Vagina (tissue), 2 donors: ENCODE measurements at places on chromosomes 1 and 21.
A peak's percentile ranks its signal among the peaks of the same experiment; 100 is the strongest.

DNA sequence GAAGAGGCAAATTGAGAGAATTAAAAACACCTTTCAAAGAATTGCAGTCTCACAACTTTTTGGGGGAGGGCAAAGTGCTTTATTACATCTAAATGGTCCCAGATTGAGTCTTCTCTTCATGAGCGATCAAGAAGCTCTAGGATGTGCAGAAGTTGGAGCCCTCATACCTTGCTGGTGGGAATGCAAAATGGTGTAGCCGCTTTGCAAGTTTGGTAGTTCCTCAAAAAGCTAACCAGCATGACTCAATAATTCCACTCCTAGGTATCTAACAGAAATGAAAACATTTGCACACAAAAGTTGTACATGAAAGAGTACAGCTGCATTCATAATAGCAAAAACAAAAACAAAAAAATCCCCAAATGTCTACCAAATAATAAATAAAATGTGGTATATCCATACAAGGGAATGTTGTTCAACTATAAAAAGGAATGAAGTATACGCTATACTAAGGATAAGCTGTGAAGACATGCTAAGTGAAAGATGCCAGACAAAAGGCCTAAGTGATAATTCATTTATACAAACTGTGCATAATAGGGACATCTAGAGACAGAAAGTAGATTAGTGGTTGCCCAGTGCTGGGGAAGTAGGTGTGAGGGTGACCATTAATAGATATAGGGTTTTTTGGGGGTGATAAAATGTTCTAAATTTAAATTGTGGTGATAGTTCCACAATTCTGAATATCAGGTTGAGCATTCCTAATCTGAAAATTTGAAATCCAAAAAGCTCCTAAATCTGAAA, 55.2 kb downstream of the SELENOF start:
- no peak overlapping the region for H3K4me3 ChIP-seq
- H3K27ac ChIP-seq, result no peak overlapping the region
- H3K36me3 ChIP-seq, result no peaks in the 10 kb centered on the region
- no peaks in the 10 kb centered on the region for H3K4me1 ChIP-seq

DNA sequence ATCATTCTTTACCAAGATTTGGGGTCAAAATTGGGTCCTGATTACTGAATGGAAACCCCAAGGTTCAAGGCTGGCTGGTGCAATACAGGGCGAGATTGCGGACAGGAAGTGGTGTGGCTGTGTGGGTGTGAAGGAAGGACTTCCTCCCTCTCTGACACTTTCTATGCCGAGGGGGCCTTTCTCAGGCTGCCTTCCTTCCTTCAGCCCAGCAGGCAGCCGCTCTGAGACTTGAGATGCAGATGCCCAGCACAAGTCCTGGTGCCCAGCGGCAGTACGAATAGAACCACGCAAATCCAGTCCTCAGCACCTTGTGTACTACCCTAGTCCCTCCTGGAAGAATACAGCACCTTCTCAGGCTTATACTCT, 16.3 kb downstream of the BATF3 start:
- H3K4me1 ChIP-seq, result no peaks in the 10 kb centered on the region
- no peaks in the 10 kb centered on the region for H3K36me3 ChIP-seq
- H3K27me3 ChIP-seq, result no peaks in the 10 kb centered on the region
- DNase-seq, result peak; percentile 79

DNA sequence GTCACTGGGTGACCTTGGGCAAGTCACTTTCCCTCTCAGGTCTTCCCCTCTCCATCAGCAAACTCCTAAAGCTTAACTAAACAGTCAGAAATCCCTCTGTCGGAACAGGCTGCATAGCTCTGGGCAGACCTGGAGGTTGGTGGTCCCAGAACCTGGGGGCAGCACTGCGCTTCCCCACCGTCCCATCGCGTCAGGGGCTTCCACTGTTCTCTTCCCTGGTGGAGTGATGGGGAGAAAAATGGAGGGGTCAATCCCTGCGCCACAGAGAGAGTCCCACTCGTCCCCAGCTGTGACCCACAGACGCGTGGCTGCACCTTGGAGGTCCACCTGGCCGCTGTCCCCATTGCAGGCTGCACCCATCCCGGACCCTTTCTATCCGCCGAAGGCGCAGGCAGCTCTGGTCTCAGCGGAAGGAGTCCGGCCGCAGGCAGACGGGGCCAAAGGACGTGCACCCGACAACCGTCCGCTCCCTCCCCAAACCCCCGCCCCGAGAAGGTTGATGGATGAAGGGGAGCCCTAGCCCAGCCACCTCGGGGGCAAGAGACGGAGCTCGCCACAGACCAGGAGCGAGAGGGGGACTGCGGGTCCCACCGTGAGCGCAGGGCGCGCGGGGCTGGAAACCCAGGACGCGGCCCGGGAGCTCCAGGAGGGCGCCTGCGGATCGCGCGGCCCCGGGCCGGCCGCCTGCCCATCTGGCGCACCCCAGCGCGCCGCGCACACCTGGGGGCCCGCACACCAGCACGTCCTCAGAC, 588 bp upstream of the WNT3A start:
- H3K27me3 ChIP-seq, result no peaks in the 10 kb centered on the region
- no peak overlapping the region for H3K27ac ChIP-seq
- H3K4me3 ChIP-seq, result peak overlapping the region; percentile 7
- no peaks in the 10 kb centered on the region for H3K36me3 ChIP-seq

GRCh38 chr1:167714098-167714438, 7.7 kb upstream of the MPZL1 start:
- H3K27me3 ChIP-seq, result no peaks in the 10 kb centered on the region
- H3K27ac ChIP-seq, result peak overlapping the region; percentile 85
- peak overlapping the region; percentile 67 for H3K4me3 ChIP-seq
- peaks cover 14% of the 10 kb centered on the region for H3K4me1 ChIP-seq
- DNase-seq, result no peak
- H3K36me3 ChIP-seq, result no peaks in the 10 kb centered on the region

- H3K4me1 ChIP-seq, result no peaks in the 10 kb centered on the region
- DNase-seq, result no peak
- H3K27ac ChIP-seq, result no peak overlapping the region
Measured at GRCh38 chr1:186235696-186236095, 139.4 kb downstream of the TPR start.

- H3K36me3 ChIP-seq, result no peaks in the 10 kb centered on the region
- H3K27ac ChIP-seq, result no peak overlapping the region
- no peak for DNase-seq
Measured at GRCh38 chr21:33033094-33033951, 7.6 kb downstream of the OLIG2 start.

GRCh38 chr1:156337888-156338179, 258 bp downstream of the CCT3 start:
- no peak for DNase-seq
- H3K27ac ChIP-seq, result peak overlapping the region; percentile 92
- H3K4me3 ChIP-seq, result peak overlapping the region; percentile 96

DNA sequence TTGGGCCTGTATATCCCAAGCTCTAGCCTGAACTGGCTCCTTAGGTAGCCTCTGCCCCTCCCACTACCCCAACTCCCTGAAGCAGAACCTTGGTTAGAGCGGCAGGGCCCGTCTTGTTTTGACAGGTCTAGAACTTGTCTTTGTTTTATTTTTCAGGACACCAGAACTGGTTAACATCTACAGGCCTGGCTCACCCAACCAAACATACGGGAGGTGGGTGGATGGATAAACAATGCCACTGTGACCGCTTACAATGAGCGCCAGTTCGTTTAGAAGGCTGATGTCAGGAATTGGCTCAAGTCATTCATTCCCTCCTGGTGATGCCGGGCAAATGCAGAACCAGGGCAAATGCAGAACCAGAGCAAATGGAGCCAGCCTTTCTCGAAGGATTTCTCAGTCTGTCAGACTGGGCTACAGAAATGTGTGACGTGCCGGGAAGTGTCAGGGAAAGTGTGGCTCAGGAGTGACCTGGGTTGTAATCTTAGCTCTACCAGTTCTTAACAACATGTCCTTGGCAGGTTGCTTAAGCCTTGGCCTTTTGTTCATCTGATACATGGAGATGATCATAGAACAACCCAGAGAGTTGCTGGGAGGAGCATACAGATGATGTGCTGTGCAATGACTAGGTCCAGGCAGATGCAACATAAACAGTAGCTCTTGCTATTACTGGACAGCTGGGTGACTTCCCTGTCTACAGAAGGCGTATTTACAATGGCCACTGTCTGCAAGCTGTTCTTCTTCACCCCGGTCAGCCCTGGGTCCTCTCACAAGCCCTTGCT, 30.5 kb upstream of the BTG2 start:
- peak; percentile 94 for DNase-seq
- H3K4me3 ChIP-seq, result no peak overlapping the region
- peaks cover 69% of the 10 kb centered on the region for H3K4me1 ChIP-seq
- H3K36me3 ChIP-seq, result no peaks in the 10 kb centered on the region
- no peaks in the 10 kb centered on the region for H3K27me3 ChIP-seq

- H3K4me1 ChIP-seq, result no peaks in the 10 kb centered on the region
- H3K27me3 ChIP-seq, result no peaks in the 10 kb centered on the region
- H3K36me3 ChIP-seq, result no peaks in the 10 kb centered on the region
- H3K4me3 ChIP-seq, result no peak overlapping the region
- H3K27ac ChIP-seq, result no peak overlapping the region
Measured at GRCh38 chr21:46351476-46352163, 27.7 kb downstream of the PCNT start.

DNA sequence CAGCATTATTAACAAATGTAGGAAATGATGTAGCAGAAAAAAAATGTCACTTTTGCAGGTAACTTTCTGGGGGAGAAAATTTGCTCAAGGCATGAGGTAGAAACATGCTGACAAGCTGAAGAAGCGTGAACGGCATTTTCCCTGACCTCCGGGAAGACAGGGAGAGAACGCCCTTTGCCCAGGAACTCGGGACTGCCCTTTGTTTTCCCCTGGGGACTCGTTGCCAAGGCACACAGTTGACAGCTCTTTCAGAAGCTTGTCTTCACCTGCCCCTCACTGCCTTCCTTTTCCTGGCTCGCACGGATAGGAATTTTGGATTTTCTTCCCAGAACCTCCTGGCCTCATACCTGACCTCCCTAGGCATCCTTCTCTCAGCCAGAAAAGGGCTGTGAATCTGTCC, 52.7 kb upstream of the COA6 start:
- H3K27ac ChIP-seq, result no peak overlapping the region
- no peaks in the 10 kb centered on the region for H3K27me3 ChIP-seq
- H3K4me1 ChIP-seq, result no peaks in the 10 kb centered on the region
- no peak for DNase-seq

DNA sequence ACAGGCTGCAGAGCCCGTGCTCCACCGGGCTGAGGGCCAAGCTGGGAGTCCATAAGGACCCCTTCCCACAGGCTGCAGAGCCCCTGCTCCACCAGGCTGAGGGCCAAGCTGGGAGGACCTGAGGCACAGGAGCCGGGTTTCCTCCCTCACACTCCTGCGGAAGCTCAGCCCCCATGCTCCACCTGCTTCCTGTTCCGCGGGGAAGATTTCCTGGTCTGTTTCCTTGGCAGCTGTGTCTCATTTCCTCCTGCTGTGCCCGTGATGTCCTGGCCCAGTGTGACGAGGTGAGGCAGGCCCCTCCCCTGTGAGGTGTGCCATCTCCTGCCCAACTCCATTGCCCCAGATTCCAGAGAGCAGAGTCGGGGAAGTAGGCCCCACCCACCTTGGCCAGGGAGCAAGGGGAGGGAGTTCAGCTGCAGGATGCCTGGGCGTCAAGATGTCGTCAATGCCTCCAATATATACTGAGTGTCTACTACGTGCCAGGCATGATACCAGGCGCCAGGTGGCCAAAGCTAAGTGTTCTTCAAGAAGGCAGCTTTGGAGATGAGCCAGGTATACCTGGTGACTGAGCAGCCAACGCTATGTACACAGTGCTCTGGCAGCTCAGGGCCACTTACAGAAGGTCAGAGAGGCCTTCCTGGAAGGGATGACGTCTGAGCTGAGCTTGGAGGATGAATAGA, 58.8 kb downstream of the NAV1 start:
- no peak for DNase-seq
- no peak overlapping the region for H3K4me3 ChIP-seq

DNA sequence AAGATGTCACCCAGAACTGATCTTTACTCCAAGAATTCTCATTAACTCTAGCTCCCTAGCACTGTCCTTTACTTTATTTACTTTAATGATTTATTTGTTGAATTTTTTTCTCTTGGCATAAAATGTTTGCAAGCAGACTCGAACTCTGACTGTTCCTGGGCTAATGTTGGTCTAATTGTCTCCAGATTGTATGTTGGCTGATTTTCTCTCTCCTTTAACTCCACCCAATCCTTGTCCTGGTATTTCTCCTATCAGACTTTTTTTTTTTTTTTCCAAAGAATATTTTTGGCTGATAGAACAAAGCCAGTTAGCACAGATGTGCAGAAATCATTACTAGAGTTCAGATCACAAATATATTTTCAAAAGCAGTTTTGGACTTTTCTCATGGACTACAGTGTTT, 82.6 kb downstream of the ATF6 start:
- no peak overlapping the region for H3K4me3 ChIP-seq
- DNase-seq, result no peak
- H3K4me1 ChIP-seq, result no peaks in the 10 kb centered on the region
- H3K27ac ChIP-seq, result no peak overlapping the region

DNA sequence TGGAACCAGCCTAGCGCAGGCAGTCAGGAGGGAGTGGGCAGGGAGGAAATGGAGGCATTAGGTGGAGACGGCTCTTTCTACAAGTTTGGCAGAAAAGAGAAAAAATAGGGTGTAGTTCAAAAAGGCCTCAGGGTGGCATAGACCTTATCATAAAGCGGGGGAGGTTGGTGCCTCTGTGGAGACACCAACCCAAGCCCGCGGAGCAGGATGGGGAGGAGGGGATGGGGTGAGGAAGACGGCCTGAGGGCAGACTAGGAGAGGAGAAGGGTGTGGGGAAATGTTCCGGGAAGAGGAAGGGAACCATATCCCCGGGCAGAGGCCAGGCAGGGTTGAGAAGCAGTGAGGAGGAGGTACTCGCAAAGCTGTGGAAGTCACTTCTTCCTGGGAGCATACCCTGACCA, 17.4 kb upstream of the SHE start:
- DNase-seq, result no peak
- H3K27me3 ChIP-seq, result no peaks in the 10 kb centered on the region
- no peak overlapping the region for H3K27ac ChIP-seq
- H3K4me1 ChIP-seq, result peaks cover 10% of the 10 kb centered on the region
- no peak overlapping the region for H3K4me3 ChIP-seq

GRCh38 chr1:97209381-97209957, 487.9 kb downstream of the PTBP2 start:
- no peaks in the 10 kb centered on the region for H3K4me1 ChIP-seq
- H3K4me3 ChIP-seq, result no peak overlapping the region
- no peaks in the 10 kb centered on the region for H3K36me3 ChIP-seq

GRCh38 chr1:119549719-119550132, 42.7 kb downstream of the HSD3B1 start:
- no peak for DNase-seq
- no peaks in the 10 kb centered on the region for H3K36me3 ChIP-seq
- H3K4me1 ChIP-seq, result no peaks in the 10 kb centered on the region
- H3K4me3 ChIP-seq, result no peak overlapping the region

DNA sequence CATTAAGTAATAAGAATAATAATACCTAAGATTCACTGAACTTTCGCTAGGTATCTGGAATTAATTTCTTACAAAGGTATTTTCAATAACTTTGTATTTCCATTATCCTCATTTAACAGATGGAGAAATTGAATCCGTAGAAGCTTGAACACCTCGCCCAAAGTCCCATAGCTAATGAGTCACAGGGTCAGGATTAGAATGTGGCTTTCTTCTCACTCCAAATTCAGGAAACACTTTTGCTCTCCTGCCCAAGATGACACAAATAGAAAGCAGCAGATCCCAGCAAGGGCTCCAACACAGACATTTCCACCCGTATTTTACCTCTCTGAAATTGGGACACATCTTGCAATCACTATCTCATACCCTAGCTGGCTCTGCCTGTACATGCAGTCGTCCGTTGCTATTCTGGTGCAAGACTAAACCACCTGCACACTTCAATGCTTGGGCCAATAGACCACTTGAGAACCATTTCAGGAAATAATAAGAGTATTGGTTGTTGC, 125.9 kb upstream of the GREM2 start:
- no peak overlapping the region for H3K27ac ChIP-seq
- no peaks in the 10 kb centered on the region for H3K4me1 ChIP-seq
- H3K36me3 ChIP-seq, result no peaks in the 10 kb centered on the region
- DNase-seq, result no peak
- H3K4me3 ChIP-seq, result no peak overlapping the region
- no peaks in the 10 kb centered on the region for H3K27me3 ChIP-seq
